ENCODE measurements at places on chromosomes 13 and 19.

DNA sequence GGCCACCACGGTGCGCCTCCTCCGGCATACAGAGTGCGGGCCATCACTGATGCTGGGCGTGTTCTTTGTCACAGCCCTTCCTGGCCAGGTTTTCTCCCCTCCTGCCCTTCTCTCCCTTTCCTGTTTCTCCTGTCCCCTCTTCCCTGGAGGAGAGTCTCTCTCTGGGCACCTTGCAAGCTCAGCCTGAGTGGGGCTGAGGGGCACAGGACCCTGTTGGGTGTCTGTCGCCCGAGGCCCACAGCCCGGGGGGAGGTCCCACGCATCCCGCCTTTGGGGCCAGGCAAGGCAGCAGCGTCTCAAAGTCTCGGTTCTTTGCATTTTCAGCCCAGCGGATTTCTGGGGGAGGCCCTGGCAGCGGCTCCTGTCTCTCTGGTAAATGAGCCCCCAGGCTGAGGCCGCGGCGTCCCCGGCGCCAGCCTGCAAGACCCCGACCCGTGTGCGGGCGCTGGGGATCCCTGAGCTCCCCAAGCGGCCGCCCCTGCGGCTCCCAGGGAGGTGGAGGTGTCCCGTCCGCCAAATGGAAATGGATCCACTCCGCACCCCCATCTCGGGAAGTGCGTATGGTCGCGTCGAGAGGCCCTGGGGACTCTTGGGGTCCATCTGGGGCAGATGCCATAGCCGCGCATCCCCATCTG lies 47.2 kb downstream of the COMP start:
- DNase-seq: no peak

- no peak for DNase-seq
These were observed 48.0 kb downstream of the NFIX start for GRCh38 chr19:13043285-13043684.

DNA sequence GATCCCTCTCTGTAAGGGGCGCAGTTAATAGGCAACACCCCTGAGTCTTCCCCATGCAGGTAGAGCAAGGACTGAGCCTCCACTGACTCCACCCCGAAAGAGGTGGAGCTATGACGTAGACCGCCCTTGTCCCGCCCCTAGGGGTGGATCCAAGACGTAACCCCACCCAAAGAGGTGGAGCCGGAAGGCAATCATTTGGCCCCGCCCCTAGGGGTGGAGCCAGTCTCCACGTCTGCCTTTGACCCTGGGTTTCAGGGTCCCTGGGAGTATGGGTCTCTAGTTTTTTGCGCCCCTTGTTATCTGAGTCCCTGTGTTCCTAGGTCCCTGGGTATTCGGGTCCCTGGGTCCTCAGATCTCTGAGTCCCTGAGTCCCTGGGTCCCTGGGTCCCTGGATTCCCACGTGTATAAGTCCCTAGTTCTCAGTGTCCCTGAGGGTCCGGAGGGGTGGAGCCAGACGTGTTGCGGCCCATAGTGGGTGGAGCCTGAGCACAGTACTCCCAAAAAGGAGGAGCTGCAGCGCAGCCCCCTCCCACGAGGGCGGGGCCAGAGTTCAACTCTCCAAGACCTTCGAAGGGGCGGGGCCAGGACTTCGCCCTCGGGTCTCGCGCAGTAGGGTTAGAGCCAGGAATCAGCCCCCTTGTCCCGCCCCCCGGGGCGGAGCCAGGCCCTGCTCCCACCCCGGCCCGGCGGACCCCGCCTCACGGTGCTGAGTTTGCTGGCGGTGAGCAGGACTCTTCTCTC lies 5.3 kb downstream of the DENND1C start:
- peak; percentile 68 for DNase-seq

DNA sequence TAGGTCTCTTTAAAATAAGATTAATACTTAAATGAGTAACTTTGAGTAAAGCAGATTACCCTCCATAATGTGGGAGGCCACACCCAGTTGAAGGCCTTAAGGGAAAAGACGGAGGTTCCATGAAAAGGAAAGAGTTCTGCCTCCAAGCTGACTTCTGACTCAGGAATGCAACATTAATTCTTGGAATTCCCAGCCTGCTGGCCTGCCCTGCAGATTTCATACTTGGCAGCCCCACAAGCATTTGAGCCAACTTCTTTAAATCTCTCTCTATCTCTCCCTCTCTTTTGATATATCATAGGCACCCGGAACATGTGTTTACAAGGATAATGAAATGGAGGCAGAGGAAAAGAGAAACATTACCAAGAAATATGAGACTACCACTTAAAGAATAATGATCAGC lies 902.3 kb upstream of the MIR17HG start:
- DNase-seq: no peak

DNA sequence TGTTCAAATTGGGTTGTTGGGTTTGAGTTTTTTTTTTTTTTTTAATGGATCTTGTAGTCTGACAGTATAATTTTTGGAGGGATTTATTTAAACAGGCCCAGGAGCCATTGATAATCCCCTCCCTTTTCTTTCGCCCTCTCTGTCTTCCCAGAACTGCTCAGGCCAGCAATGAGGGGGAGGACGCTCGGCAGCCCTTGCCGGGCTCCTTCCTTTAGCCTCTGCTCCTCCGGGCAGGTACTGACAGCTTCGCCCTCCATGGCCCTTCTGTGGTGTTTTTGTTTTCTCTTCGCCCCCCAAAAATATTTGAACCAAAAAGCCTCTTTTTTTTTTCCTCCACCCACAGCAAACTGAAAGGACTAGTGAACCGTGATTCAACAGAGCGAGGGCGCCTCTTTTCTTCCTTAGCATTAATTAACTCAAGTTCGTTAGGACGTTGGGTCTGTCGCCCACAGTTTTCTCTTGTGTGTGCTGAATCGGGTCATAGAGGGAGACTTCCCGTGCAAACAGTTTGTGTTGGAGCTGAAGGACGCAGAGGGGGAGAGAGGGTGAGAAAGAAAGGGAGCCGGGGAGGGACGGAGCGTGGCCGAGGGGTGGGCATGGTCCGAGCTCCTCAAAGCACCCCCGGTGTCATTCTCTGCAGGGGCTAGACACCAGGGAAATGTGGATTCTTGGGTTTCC lies 21.5 kb downstream of the NFIX start:
- DNase-seq: no peak

DNA sequence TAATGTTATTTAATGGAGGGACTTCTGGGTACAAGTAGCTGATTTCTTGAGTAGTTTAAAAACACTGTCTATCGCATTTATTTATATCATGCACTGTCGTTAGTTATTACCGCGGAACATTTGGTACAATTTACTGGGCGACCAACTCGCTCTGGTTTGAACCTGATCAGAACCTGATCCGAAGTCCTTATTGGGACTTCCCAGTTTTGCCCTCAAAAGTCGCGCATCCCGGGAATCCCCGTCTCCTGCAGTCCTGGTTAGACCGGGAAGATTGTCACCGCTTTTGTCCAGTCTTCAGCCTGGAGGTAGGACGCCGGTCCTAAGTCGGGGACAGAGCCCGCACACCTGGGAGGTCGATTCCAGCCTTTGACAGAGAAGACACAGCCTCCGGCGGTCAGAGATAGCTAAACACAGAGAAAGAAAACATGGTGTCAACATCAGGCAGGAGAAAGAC lies 694 bp downstream of the CLN5 start:
- DNase-seq: no peak

DNA sequence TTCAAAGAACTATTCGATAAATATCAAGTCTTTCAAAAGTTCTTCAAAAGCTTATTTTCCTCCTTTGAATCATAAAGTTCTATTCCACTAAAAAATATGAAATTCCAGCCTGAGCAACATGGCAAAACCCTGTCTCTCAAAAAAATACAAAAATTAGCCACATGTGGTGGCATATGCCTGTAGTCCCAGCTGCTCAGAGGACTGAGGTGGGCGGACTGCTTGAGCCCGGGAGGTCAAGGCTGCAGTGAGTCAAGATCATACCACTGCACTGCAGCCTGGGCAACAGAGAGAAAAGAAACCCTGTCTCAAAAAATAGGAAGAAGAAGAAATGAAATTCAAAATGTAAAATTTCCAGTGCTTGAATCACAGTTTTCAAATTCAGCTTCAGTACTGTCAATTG lies 24.6 kb downstream of the CAB39L start:
- no peak for DNase-seq

DNA sequence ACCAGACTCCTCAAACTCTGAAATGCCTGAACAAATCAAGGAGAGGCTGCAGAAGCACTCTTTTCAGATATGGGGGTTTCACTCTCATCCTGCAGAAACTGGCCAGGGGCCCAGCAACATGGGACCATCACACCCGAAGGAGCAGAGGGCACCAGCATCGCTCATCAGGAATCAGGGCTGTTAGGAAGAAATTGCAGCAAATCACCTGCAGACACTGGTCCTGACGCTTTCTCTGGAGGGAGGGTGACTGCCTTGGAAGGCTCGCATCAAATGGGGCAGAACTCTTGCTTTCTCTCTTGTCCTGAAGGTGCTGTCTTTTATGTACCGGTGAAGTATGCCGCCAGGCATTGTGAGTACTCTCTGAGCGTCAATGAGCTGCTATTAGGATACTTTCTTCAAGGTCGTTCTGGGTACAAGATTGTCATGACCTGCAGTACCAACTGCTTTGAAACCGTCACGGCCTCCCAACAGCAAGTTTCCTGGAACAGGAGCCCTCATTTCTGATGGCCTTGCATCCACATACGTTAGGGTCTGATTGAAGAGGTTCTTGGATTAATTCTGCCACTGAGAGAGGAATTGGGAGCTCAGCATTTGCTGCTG lies 155.7 kb upstream of the SOX1 start:
- DNase-seq: no peak

- no peak for DNase-seq
These were observed 113.7 kb downstream of the RFC3 start for GRCh38 chr13:33931397-33932311.

- DNase-seq: no peak
These were observed 48.1 kb upstream of the SERPINE3 start for GRCh38 chr13:51291341-51291740.

- no peak for DNase-seq
These were observed 77.6 kb upstream of the IPO5 start for GRCh38 chr13:97875911-97876310.

- DNase-seq: no peak
These were observed 39.9 kb upstream of the VWA8 start for GRCh38 chr13:42000846-42001245.

- DNase-seq: no peak
These were observed 58.3 kb downstream of the RGCC start for GRCh38 chr13:41515491-41516139.

GRCh38 chr19:55336101-55336500 lies 3.6 kb upstream of the KMT5C start:
- DNase-seq: no peak

GRCh38 chr13:69720278-69720983 lies 387.2 kb upstream of the ATXN8OS start:
- DNase-seq: no peak

- DNase-seq: no peak
These were observed 14.0 kb upstream of the TMEM86B start for GRCh38 chr19:55242517-55242916.

- no peak for DNase-seq
These were observed 28.4 kb upstream of the CNMD start for GRCh38 chr13:52767949-52768516.
